NCI-H1048 (cell line): ENCODE measurements at places on chromosomes 7 and 10.

GRCh38 chr10:45443101-45444009, 69.3 kb downstream of the ALOX5 start:
- no peak for DNase-seq

DNA sequence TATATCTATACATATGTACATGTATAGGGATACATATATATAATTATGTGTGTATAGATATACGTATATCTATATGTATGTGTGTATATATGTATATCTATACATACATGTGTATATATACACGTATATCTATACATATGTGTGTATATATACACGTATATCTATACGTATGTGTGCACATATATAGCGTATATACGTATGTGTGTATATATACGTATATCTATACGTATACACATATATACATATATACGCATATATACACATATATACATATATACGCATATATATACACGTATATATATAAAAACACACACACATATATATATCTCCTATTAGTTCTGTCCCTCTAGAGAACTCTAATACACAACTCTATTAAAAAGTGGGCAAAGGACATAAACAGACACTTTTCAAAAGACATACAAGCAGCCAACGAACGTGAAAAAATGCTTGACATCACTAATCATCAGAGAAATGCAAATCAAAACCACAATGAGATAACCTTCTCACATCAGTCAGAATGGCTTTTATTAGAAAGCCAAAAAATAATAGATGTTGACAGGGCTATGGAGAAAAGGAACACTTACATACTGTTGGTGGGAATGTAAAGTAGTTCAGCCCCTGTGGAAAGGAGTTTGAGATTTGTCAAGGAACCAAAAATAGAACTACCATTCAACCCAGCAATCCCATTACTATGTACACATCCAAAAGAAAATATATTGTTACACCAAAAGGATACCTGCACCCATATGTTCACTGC, 22.0 kb upstream of the TMEM120A start:
- DNase-seq = no peak

DNA sequence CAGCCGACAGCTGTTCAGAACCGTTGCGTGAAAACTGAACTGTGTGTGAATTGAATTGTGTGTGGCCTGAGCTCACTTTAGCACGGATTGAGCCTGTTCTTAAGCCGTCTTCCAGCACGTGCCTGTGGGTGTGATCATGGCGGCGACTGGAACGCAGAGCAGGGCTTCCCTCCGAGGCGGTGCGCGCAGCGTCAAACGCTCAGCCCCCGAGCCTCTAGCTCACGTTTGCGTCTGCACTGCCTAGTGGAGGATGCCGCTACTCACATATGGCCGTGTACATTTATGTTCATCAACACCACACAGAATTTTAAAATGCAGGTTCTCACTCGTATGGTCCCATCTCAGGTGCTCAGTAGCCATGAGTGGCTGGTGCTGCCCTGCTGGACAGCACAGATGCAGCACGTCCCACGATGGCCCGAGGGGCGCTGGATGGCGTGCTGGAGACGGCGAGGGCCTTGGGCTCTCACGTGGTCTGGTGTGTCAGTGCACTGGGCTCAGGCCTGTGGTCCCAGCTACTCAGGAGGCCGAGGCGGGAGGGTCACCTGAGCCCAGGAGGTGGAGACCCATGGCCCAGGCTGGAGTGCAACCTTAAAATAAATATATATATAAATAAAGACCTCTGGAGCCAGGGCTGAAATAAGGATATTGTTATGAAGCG, 22.0 kb downstream of the SUN1 start:
- no peak for DNase-seq

- DNase-seq = no peak
These were observed 19.7 kb upstream of the PRPF18 start for GRCh38 chr10:13567030-13567429.

- DNase-seq = no peak
These were observed 261.7 kb upstream of the PRKCQ start for GRCh38 chr10:6841761-6842160.

GRCh38 chr10:71093531-71093930, 118.8 kb upstream of the UNC5B start:
- DNase-seq = no peak

DNA sequence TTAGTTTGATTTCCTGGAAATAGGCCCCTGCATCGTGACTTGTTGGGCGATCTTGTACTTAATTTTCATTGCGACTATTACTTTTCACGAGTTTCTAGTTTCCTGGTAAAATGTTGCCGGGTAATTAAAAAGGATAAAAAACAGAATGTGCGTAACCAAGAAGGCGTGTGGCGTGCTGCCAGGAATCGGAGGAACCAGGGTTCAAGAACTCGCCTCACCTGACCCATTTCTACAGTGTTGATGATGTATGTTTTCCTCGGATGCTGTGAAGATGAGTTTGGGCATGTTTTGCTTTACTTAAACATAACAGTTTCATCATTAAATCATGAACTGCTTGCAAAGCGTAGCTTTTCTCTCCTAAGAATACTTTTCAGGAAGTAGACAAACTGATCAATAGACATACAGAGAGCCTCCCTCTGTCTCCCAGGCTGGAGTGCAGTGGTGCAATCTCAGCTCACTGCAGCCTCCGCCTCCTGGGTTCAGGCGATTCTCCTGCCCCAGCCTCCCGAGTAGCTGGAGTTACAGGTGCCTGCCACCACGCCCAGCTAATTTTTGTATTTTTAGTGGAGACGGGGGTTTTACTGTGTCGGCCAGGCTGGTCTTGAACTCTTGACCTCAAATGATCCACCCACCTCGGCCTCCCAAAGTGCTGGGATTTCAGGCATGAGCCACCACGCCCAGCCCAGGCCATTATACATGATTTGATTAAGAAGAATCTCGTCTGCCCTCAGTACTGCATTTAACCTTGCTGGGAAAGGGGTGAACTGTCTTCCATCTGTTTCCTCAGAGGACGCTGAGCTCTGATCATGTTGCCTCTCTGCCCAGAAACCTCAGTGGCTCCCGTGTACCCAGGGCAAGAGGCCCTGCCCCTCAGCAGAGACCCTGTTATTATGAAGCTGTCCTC, 9.1 kb downstream of the FOXK1 start:
- no peak for DNase-seq

- no peak for DNase-seq
These were observed 32.4 kb downstream of the GPRIN2 start for GRCh38 chr10:46523962-46524471.

DNA sequence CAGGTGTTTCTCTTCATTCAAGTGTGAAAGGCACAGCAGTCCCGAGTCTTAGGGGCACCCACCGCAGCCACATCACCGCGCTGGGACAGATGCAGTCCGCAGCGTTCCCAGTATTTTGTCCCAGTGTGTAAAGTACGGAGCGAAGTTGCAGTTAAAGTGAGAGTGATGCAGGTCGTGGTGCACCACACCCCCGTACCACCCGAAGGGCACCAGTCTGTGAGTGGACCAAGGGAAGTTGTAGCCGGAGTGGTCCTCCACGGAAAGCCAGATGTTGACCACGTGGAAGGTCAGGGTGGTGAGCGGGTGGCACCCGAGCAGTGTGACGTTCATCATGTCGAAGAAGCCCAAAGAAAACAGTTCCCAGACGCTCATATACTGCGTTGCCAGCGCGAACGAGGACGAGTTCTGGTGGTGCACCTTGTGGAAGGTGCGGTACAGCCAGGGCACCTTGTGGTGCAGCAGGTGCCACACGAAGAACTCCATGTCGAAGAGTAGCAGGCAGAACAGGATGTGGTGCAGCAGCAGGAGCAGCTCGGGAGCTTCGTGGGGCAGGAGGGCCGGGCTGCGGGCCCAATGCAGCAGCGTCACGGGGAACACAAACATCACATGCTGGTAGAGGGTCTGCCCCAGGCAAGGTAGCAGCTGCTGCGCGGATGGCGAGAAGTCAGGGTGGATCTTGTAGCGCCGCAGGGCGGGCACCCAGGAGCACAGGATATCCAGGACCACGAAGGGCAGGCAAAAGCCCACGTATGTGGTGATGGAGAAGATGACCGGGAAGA, 526 bp downstream of the CH25H start:
- no peak for DNase-seq

GRCh38 chr7:36279200-36279925, 110.3 kb upstream of the ANLN start:
- DNase-seq = no peak

GRCh38 chr10:19659920-19660655, 156.1 kb upstream of the PLXDC2 start:
- DNase-seq = no peak

GRCh38 chr7:91691865-91692264, 188.6 kb downstream of the MTERF1 start:
- DNase-seq = no peak

GRCh38 chr7:105648561-105649401, 67.5 kb upstream of the EFCAB10 start:
- no peak for DNase-seq
